CD4-positive, alpha-beta T cell treated with Interleukin-1 beta for 1 hour (primary cell): ENCODE measurements at places on chromosomes 5 and 9.

- no peak for DNase-seq
Observed at GRCh38 chr9:94222870-94223269, 36.2 kb upstream of the ZNF169 start.

DNA sequence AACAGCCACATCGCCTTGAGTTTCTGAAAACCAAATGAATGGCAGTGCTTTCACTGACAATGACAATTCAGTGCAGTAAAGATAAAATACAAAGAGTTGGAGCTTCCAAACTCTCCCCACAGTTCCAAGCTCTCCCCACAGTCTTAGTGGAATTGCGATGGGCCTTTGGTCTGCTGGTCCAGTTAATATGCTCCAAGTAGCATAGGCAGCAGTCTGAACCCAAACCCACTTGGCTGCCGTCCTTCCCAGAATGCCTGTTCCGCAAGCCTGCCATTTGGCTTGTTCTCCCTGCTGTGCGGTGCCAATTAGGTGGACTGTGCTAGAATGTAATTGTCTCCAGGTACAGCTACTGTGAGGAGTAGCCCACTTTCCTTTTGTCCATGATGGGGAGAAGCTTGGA is 250.1 kb downstream of the GOLPH3 start:
- no peak for DNase-seq

DNA sequence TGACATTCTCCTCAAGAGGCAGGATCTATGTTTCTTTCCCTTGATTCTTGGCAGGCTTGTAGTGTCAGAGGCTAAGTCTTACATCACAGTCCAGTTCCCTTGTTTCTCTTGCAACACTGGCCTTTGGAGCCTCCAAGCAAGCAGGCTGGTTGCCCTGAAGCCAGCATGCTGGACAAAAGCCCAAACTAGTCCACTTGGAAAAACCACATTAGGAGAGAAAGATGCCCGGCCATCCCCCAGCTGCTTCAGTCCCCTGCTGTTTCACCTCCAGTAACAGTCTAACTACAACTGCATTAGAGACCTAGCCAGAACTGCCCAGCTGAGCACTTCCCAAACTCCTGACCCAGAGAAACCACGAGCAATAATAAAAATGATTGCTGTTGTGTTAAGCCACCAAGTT is 87.6 kb downstream of the ADAMTS6 start:
- DNase-seq = no peak

DNA sequence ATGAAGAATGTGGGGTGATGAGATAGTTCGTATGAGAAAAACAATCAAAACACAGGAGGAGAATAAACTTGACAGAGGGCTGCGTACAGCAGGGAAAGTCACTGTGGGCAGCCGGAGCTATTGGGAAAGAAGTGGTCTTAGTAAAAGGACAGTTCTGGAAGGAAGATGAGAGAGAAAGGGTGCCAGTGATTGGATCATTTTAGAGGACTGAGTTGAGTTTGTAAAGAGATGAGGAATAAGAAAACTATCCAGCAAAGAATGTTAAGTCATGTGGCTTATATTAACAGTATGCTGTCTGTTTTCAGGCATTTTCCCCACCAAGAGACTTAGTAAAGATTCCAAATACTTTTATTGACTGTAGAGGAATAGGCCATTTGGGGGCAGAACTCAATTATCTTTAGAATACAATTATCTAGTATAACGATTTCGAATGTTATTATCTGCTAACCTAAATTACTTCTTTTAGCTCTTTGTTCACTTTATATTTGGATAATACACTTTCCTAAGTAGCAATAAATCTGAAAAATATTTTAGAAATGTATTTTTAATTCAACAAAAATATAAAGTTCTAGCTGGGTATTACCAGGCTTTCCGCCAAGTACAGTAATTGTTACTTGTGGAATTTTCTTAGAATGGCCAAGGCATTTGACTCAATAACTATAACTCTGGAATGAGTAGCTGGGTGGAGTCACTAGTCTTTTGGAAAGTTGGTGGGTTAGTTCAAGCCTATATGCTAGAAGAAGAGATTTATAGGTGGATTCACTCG is 15.5 kb upstream of the LOX start:
- DNase-seq = no peak

- DNase-seq = peak; percentile 1
Observed at GRCh38 chr5:136249678-136250266, 56.8 kb upstream of the SMIM32 start.

GRCh38 chr9:2781336-2781735 is 62.6 kb downstream of the PUM3 start:
- no peak for DNase-seq

DNA sequence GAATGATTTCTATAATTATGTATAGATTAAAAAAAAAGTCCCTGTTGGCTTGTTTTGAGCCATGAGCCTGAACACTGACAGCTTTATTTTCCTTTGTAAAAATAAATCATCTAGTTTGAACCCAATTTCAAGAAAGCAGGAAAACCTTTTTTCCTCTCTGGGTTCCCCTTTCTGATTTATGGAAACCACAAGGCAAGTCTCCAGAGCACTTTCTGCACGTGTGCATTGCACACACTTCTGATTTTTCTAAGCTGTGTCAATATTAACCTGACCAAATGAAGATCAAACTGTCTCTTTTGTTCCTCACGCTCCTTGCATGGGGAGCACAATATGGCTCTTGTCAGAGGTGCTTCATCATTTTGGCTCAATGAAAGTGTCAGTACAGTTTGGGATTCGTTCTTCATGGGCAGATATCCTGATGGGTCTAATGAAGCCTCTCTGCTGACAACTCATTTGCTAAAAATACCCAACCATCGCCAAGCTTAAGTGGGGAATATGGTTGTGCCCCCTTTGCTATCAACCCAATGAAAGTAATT is 39.2 kb upstream of the PCA3 start:
- no peak for DNase-seq

DNA sequence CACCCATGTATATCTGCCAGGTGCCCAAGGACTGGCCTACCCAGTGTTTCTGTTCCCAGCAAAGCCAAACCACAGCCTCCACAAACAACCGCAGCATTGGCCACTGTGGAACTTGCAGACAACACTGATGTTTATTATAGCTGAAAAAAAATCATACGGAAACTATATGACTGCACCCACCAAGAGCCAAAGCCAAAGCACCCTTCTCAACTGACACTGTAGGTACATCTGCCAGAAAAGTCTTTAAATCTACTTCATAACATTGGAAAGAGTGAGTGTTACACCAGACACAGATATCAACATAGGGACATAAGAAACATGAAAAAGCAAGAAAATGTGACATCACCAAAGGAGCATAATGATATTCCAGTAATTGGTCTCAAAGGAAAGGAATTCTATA is 428.0 kb downstream of the PSAT1 start:
- DNase-seq = no peak

GRCh38 chr9:36396985-36397384 is 3.1 kb downstream of the RNF38 start:
- no peak for DNase-seq

GRCh38 chr5:60829490-60830266 is 14.4 kb downstream of the ELOVL7 start:
- DNase-seq = no peak

DNA sequence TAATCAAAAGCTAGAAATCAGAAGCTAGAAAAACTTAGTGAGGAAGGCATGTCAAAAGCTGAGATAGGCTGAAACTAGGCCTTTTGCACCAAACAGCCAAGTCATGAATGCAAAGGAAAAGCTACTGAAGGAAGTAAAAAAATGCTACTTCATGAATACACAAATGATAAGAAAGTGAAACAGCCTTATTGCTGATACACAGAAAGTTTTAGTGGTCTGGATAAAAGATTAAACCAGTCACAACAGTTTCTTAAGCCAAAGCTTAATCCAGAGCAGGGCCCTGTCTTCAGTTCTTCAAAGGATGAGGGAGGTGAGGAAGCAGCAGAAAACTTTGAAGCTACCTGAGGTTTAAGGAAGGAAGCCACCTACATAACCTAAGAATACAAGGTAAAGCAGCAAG is 102.5 kb upstream of the SH3GL2 start:
- DNase-seq = no peak

- no peak for DNase-seq
Observed at GRCh38 chr5:100755435-100755834, 147.6 kb downstream of the ST8SIA4 start.

GRCh38 chr5:179192891-179193470 is 132.8 kb downstream of the ZNF354C start:
- no peak for DNase-seq
